ENCODE measurements at places on chromosomes 4 and X.

DNA sequence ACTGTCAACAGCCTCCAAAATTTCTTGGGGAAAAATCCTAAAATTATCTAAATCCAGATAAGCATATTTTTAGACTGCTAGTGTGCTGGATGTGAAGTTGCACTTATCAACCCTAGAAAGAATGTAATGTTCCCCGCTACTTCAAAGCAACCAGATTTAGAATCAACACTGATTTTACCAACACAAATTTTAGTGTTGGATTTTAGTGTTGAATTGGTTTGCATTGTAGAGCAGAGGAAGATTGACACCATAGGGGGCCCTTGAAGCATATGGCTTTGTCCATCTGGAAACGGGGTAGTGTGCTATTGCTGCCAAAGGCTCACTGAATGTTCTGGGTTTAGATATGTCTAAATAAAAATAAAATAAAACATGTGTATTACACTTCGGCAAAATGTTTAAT lies 126.3 kb upstream of the EMCN start:
- no peaks in the 10 kb centered on the region for H3K36me3 ChIP-seq
- H3K4me1 ChIP-seq, result no peaks in the 10 kb centered on the region
- no peak overlapping the region for H3K27ac ChIP-seq
- no peak overlapping the region for H3K4me3 ChIP-seq

DNA sequence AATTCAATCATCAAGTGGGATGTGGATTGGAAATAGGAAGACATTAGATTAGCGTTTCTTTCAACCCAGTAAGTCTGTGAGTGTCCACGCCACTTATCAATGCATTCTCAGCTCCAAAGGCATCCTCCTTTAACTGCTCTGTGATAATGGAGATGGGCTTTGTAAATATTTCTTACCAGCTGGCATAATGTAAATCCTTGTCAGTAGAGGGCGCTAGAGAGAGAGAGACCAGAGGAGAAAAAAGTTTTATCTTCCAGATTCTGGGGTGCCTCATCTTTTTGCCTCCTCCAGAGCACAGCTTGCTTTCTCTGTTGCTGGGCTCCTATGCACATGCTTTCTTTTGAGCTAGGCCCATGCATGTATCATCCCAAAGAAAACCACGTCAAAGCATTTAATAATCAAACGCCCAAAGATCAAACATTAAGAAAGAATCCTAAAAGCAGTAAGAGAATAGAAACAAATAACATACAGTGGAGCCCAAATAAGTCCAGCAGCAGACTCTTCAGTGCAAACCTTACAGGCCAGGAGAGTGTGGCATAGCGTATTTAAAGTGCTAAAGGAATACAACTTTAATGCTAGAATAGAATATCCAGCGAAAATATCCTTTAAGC lies 9.6 kb upstream of the MTMR1 start:
- H3K27me3 ChIP-seq, result no peaks in the 10 kb centered on the region
- peak; percentile 35 for DNase-seq
- no peaks in the 10 kb centered on the region for H3K4me1 ChIP-seq
- H3K27ac ChIP-seq, result no peak overlapping the region
- no peak overlapping the region for H3K4me3 ChIP-seq

GRCh38 chr4:176611951-176612350 lies 180.8 kb downstream of the VEGFC start:
- no peak overlapping the region for H3K27ac ChIP-seq
- no peaks in the 10 kb centered on the region for H3K36me3 ChIP-seq
- DNase-seq, result peak; percentile 18
- H3K4me3 ChIP-seq, result no peak overlapping the region
- H3K4me1 ChIP-seq, result peaks cover 6% of the 10 kb centered on the region
- H3K27me3 ChIP-seq, result no peaks in the 10 kb centered on the region

DNA sequence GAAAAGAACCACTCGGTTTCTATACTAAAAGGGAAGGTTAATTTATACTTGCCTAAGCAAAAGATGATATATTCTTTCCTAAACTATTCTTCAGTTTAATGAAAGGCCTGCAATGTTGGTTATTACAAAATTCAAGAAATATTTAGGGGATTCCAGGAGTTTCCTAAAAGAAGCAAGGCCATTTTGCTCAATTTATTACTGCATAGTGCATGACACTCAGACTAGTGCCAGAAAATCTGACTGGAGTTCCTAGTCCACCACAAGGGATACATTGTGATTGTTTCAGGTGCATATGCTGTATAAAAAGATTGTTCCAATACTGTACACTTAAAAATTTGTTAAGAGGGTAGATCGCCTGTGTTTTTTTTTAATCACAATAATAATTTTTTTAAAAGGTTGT lies 78.7 kb downstream of the CAPN6 start:
- no peak overlapping the region for H3K27ac ChIP-seq
- no peak for DNase-seq
- H3K4me3 ChIP-seq, result no peak overlapping the region
- no peaks in the 10 kb centered on the region for H3K36me3 ChIP-seq

- peak; percentile 11 for DNase-seq
- H3K27me3 ChIP-seq, result no peaks in the 10 kb centered on the region
- peak overlapping the region; percentile 57 for H3K4me3 ChIP-seq
- H3K36me3 ChIP-seq, result no peaks in the 10 kb centered on the region
These were observed 18.8 kb upstream of the CHRNA9 start for GRCh38 chr4:40316333-40316781.

DNA sequence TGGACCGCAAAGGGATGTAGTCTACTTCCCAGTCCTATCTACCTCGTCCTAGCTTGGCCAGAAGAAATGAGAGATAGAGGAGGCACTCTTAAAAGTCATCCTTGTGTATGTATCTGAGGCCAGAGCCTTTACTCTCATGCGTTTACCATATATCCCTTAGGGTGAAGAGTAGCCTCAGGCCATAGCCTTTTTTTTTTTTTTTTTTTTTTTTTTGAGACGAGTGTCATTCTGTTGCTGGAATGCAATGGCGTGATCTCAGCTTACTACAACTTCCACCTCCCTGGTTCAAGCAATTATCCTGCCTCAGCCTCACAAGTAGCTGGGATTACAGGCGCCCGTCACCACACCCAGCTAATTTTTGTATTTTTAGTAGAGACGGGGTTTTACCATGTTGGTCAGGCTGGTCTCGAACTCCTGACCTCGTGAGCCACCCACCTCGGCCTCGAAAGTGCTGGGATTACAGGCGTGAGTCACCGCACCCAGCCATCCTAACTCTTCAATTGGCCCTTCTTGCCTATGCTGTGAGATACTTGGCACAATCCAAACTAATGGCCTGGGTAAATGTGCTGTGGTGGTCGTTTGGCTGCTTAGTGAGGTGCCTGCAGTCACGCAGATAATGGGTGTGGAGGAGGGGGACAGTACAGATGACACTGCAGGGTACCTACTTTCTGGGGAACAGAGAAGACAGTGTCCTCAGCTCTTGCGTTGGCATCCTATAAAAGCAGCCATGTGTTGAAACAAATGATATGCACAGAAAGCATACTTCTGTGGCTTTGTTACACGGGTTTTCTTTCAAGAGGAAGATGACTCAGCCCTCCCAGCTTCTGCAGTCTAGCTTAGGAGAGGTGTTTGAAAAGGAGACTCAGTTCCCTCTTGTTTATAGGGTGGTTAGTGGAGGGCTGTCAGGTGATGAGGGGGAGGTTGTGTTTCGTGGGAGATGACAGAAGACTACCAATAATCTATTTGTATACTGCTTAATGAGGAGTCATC lies 10.4 kb upstream of the DGAT2L6 start:
- no peaks in the 10 kb centered on the region for H3K27me3 ChIP-seq
- no peak overlapping the region for H3K27ac ChIP-seq
- H3K4me1 ChIP-seq, result no peaks in the 10 kb centered on the region

GRCh38 chr4:55904576-55904975 lies 44.2 kb upstream of the CEP135 start:
- H3K27ac ChIP-seq, result no peak overlapping the region
- H3K4me3 ChIP-seq, result no peak overlapping the region
- no peaks in the 10 kb centered on the region for H3K27me3 ChIP-seq
- DNase-seq, result no peak
- H3K36me3 ChIP-seq, result no peaks in the 10 kb centered on the region
- H3K4me1 ChIP-seq, result no peaks in the 10 kb centered on the region

- no peaks in the 10 kb centered on the region for H3K4me1 ChIP-seq
- H3K27ac ChIP-seq, result no peak overlapping the region
- no peaks in the 10 kb centered on the region for H3K36me3 ChIP-seq
- H3K4me3 ChIP-seq, result no peak overlapping the region
- DNase-seq, result no peak
These were observed 25.1 kb downstream of the TAB3 start for GRCh38 chrX:30863974-30864373.

DNA sequence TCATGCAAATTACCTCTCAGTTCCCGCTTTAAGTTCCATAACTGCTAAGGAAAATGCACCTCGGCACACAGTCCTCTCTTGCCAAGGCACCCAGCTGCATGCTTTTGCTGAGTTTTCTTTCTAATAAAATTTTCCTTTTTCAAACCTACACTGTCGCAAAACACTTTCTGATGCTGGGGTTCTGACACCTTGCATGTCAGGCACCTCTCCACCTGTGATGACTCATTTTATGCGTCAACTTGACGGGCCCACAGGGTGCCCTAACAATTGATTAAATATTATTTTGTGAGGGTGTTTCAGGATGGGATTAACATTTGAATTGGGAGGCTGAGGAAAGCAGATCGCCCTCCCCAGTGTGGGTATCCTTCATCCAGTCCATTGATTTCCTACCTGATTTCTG lies 291.0 kb upstream of the STS start:
- H3K4me3 ChIP-seq, result no peak overlapping the region
- no peaks in the 10 kb centered on the region for H3K4me1 ChIP-seq

DNA sequence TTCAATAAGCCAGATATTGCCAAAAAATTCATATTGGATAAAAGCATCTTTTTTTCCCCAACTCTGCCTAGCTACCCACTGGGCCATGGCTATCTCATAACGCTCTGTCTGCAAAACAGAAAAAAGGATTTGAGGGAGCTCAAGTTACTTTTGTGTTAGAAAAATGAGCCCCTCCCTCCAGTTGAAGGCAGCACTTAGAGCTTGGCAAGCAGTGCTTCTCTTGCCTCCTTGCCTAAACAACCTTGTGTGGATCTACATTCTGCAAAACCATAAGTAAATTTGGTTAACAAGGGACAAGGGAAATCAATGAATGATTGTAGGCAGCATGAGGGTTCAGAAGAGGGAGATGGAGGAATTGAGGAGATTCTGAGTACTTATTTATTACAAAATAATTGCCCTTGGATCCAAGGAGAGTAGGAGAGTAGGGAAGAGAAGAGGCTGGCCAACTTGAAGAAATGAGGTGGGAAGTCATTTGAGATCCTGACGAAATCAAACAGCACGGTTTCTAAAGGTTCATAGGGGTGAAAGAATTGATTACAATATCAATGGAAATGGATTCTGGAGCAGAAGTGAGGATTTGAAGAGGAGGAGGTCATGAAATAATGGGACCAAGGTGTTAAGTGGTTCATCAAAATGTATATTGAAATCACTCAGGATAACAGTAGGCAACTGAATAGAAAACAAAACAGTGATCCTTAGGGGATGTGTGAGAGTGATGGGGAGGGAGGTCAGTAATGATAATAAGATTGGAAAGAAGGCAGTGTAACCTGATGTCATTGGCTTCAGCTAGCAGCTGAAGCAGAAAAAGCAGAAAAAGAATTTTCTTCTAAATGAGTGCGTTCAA lies 434.8 kb upstream of the IGFBP7 start:
- no peaks in the 10 kb centered on the region for H3K27me3 ChIP-seq
- H3K4me3 ChIP-seq, result no peak overlapping the region
- H3K27ac ChIP-seq, result no peak overlapping the region
- H3K36me3 ChIP-seq, result no peaks in the 10 kb centered on the region
- no peak for DNase-seq
- no peaks in the 10 kb centered on the region for H3K4me1 ChIP-seq

DNA sequence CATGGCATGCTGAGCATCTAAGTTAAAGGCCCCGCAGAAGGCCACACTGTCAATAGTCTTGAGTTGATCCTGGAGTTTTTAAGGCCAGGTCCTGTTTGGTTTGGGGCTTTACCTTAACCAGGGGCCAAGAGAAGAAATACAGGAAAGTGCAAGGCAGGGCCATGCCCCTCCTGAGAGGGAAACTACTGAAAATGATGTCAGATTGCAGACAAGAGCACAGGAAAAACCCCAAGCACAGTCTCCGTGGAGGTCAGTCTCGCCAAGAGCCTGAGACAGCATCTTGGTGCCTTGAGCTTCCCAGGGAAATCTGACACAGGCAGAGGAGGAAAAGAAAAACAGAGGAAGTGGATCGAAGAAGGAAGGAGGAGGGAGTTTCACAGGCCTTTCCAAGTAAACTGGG lies 32.2 kb upstream of the GATB start:
- DNase-seq, result no peak
- H3K4me1 ChIP-seq, result peaks cover 5% of the 10 kb centered on the region
- H3K27me3 ChIP-seq, result no peaks in the 10 kb centered on the region
- no peak overlapping the region for H3K27ac ChIP-seq
- H3K4me3 ChIP-seq, result no peak overlapping the region
- H3K36me3 ChIP-seq, result no peaks in the 10 kb centered on the region

- H3K4me3 ChIP-seq, result no peak overlapping the region
- no peaks in the 10 kb centered on the region for H3K36me3 ChIP-seq
- H3K4me1 ChIP-seq, result no peaks in the 10 kb centered on the region
- no peak overlapping the region for H3K27ac ChIP-seq
- no peak for DNase-seq
These were observed 329.3 kb upstream of the NOCT start for GRCh38 chr4:138686106-138686835.

DNA sequence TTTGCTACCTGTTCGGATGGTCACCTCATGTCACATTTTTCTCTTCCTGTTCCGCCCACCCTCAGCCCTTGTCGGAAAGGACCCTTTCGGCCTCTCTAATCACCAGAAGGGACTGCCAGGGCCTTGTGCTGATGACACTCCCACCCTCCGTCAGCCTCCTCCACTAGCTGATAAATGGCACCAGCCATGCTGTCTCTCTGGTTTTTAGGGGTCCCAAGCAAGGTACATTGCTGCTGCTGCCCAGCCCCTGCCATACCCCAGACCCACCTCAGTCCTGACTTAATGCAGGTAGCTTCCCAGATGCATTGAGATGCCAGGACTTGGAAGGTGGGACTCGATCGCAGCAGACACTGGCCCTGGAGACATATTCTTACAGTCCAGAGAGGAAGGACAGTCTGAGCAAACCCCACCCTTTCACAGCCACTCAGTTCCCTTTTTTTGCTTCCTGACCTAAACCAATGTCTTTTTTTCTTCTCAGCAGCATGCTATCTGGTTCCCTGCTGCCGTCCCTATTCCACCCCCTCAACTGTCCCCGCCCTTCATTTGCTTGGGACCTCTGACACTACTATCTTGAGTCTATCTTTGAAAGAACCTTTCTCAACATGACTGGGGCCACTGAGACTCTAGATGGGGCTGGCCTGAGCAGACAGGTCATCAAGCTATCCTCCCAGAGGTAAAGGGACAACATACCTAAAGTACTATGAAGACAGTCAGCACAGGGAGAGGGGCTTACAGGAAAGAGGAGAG lies at the start of gene BTK:
Gene BTK (minus strand): TSS at position 397 of the 747 bp plus-strand sequence. CDS start 10,907 bp downstream, outside the sequence.
- no peak for DNase-seq
- no peaks in the 10 kb centered on the region for H3K27me3 ChIP-seq
- no peaks in the 10 kb centered on the region for H3K36me3 ChIP-seq
- H3K4me1 ChIP-seq, result peaks cover 16% of the 10 kb centered on the region
- peak within 1 kb of the TSS; percentile 32 for H3K4me3 ChIP-seq

DNA sequence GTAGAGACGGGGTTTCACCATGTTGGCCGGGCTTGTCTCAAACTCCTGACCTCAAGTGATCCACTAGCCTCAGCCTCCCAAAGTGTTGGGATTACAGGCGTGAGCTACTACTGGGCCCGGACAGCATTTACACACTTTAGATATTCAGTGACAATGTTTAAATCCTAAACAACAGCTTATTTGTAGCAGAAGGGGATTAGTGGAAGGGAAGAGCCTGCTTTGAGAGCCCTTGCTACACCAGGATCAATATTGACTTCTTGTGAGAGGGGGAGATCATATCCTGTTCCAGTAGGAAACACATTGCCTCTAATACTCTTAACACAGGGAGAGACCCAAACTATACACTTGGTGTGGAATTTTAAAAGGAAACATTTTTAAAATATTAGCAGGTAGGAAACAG lies 7.1 kb downstream of the MGST2 start:
- H3K36me3 ChIP-seq, result no peaks in the 10 kb centered on the region
- no peak for DNase-seq
- H3K27ac ChIP-seq, result no peak overlapping the region
- no peaks in the 10 kb centered on the region for H3K27me3 ChIP-seq
- no peak overlapping the region for H3K4me3 ChIP-seq
- no peaks in the 10 kb centered on the region for H3K4me1 ChIP-seq

Data from MM.1S (cell line).